Activated CD8-positive, alpha-beta memory T cell treated with anti-CD3 and anti-CD28 coated beads for 36 hours (primary cell): ENCODE measurements at places on chromosomes 7 and 10. TPM values are rescaled to one million over a fixed set of nuclear protein-coding genes. Genes with fewer than 3 reads are reported as not detected.

Gene TMEM273
- 78.7 TPM for total RNA-seq

Gene EGR2
- total RNA-seq, result 91.3 TPM

Gene ITPRID1
- not detected for total RNA-seq

Gene PARG
- 33.1 TPM for total RNA-seq

Gene TMEM120A
- 35.2 TPM for total RNA-seq

Gene PNLIPRP1
- not detected for total RNA-seq

Gene GAD2
- not detected for total RNA-seq
